ENCODE measurements at places on chromosomes 7 and 10. TPM values are rescaled to one million over a fixed set of nuclear protein-coding genes. Genes with fewer than 3 reads are reported as not detected.
A peak's percentile ranks its signal among the peaks of the same experiment; 100 is the strongest.

GRCh38 chr10:100811752-100812750 lies 66.7 kb downstream of the PAX2 start:
- DNase-seq: no peak

Gene GPR85
- total RNA-seq: 0.08 TPM

GRCh38 chr10:124745673-124746072 lies 1.5 kb upstream of the FAM53B start:
- DNase-seq: no peak

Gene KAZALD1
- total RNA-seq: 1.9 TPM

DNA sequence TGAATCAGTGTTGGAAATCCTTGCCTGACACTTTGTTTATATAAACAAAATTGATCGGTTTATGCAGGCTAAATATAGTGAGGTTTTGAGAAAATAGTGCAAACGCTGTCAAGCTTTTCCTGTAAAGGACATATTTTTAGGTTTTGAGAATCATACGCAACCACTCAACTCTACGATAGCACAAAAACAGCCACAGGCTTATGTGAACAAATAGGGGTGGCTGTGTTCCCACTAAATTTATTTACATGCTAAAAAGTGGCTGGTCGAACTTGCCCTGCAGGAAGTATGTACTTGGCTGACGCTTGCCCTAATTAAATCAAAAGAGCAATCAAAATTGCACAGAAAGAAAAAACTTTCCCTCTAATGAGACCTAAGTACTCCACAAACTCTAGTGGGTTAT lies 234.7 kb upstream of the CACNA2D1 start:
- DNase-seq: no peak

DNA sequence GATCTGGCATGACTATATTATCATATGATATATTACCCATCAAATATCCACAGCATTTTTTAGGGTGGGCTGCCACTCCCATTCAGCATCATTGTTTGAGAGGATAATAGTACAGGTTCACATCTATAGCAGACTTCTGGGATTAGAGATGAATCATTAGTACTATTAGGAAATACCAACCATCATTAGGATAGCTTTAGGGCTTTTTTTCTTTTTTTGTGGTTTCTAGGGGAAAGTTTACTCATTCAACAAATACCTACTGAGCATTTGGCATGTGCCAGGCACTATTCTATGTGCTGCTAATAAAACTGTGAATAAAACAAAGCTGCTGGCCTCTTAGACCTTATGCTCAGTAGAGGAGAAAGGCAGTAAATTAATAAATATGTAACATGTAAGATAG lies 40.6 kb downstream of the NHLRC2 start:
- DNase-seq: no peak

Gene LIPK
- not detected for total RNA-seq

- no peak for DNase-seq
Observed at GRCh38 chr10:13681960-13682359, 95.2 kb downstream of the PRPF18 start.

- DNase-seq: no peak
Observed at GRCh38 chr7:116984917-116985316, 31.6 kb downstream of the ST7 start.

DNA sequence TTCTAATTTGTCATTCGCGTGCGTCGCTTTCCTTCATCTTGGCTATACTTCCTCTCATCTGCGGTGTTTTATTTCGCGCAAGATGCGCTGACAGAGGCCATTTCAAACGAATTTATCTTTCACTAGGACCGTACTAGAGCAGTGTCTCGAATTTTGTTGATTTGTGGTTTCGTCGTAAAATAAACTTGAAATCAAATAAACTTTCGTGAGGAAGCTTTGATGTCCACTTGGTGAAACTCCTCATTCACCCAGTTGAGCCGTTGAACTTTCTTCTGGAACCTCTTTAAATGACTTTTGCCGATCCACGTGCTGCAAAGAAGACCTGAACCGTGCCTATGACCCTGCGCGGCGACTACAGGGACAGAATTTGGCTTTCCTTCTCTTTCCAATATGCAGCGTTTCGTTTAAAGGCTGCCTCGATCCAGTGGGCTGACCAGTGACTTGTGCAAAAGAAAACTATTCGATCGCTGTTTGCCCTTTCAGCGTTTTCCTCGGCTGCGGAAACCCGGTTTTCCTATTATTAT lies 163.9 kb upstream of the PPP1R3A start:
- DNase-seq: no peak

DNA sequence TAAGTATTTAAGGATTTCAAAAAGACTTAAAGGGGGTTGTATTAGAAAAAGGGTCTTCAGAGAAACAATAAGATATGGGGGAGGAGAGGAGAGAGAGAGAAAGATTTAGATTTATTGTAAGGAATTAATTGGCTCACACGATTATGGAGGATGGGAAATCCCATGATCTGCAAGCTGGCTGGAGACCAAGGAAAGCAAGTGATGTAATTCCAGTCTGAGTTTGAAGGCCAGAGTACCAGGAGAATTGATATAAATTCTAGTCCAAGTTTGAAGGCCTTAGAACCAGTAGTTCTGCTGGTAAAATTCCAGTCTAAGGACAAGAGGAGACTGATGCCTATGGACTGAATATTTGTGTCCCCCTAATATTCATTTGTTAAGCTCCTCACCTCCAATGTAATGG lies 20.6 kb upstream of the SLC13A1 start:
- no peak for DNase-seq

GRCh38 chr10:74967911-74968666 lies 141.7 kb downstream of the KAT6B start:
- DNase-seq: no peak

GRCh38 chr7:101099969-101100781 lies 14.9 kb downstream of the TRIM56 start:
- DNase-seq: peak; percentile 84

GRCh38 chr7:3138206-3138605 lies 94.5 kb upstream of the CARD11 start:
- no peak for DNase-seq

Gene SYCE1
- not detected for total RNA-seq

GRCh38 chr10:21536874-21537273 lies 2.8 kb downstream of the MLLT10 start:
- no peak for DNase-seq

GRCh38 chr10:23676296-23676695 lies 237.4 kb downstream of the OTUD1 start:
- DNase-seq: no peak

Gene GRM8
- total RNA-seq: not detected

Gene CTAGE15
- 0.28 TPM for total RNA-seq

DNA sequence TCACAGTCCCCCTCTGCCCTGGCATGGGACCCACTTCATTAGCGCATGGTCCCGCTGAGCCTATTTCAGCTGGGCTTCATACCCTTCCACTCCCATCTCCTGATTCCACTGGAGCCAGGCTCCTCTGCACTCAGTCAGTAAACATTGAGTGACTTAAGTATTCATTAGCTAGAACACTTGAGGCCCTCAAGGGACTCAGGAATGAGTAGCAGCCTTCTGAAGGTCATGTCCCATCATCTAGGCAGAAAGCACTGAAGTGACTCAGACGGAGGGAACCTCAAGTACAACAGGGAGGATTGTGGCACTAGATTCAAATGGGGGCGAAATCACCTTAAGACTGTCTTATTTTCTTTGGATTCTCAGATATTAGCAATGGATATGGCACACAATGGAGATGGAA lies 186.6 kb upstream of the INHBA start:
- DNase-seq: no peak

Gene BRAT1
- 61.4 TPM for total RNA-seq

Gene ARMC3
- not detected for total RNA-seq

GRCh38 chr10:70284542-70285475 lies 1.0 kb upstream of the NPFFR1 start:
- no peak for DNase-seq

Gene AKR1C4
- not detected for total RNA-seq

Gene GNAT3
- not detected for total RNA-seq

Gene RGS10
- 23.0 TPM for total RNA-seq

- DNase-seq: no peak
Observed at GRCh38 chr10:131211559-131211958, 100.0 kb downstream of the TCERG1L start.

- DNase-seq: no peak
Observed at GRCh38 chr7:107932805-107933204, 41.8 kb downstream of the DLD start.

DNA sequence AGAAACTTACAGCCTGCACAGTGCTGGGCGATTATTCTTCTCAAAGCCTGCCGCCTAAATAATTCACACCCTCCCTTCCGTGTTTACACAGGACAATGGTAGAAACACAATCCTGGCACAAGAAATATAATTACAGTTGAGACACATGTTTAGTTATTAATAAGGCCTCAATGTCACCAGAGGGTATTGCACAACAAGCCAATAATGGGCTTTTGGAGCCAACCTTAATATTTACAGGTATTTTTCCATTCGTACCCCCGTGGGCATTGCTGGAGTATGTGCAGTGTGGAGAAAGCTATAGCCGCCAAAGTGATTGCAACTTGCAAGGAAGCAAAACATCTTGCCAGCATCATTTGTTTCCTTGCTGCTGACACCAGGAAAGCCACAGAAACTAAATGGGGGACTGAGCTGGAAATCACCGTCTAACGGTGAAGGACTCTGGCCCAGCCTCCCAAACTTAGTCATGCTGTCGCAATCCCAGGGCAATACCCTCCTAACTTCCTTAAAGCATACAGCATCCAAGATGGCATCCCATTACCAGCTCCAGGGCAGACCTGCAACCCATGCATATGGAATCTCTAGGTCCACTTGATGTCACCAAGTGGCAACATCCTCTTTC lies 8.6 kb downstream of the CALN1 start:
- DNase-seq: no peak

Gene GPAM
- total RNA-seq: 10.4 TPM

DNA sequence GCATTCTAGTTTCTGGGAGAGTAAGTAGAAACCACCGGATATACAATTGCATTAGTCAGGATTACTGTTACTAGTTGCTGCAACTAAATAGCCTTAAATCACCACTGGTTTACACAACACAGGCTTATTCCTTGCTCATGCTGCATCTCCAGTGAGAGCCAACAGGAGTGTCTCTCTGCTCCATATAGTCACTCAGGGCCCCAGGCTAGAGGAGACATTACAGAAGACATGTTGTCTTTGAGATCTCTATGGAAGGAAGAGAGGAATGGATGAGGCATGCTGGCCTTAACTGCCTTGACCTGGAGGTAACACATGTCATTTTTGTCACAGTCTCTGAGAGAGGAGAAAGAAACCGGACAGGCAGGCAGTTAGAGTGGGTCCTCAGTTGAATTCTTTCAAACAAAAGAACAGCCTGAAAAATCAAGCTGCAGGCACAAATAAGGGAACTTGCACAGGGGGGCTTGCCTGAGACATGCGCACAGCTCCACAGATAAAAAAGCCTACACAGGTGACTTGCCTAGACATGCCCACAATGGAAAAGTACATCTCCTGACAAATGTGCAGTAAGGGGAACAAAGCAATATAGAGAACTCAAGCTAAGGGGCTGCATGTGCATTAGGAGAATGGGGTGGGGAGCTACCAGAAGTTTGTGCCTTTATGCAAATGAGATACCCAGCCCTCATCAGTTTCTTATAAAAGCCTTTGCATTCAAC lies 348.0 kb downstream of the TYW1 start:
- no peak for DNase-seq

- DNase-seq: no peak
Observed at GRCh38 chr10:106255111-106255678, 909.3 kb downstream of the SORCS1 start.

Measured in natural killer cell treated with Interleukin-12 subunit alpha and Interleukin-12 subunit beta and Interleukin-15 and Interleukin-18, amount 100 ng/mL, for 72 hours (primary cell).